ENCODE measurements at places on chromosomes 1 and 21. TPM values are rescaled to one million over a fixed set of nuclear protein-coding genes. Genes with fewer than 3 reads are reported as not detected.

SLC45A1 gene
- 1.1 TPM for total RNA-seq

- no peak for DNase-seq
Observed at GRCh38 chr1:215219372-215219771, 136.8 kb downstream of the KCNK2 start.

- no peak for DNase-seq
Observed at GRCh38 chr1:225828706-225829345, 18.9 kb downstream of the EPHX1 start.

DNA sequence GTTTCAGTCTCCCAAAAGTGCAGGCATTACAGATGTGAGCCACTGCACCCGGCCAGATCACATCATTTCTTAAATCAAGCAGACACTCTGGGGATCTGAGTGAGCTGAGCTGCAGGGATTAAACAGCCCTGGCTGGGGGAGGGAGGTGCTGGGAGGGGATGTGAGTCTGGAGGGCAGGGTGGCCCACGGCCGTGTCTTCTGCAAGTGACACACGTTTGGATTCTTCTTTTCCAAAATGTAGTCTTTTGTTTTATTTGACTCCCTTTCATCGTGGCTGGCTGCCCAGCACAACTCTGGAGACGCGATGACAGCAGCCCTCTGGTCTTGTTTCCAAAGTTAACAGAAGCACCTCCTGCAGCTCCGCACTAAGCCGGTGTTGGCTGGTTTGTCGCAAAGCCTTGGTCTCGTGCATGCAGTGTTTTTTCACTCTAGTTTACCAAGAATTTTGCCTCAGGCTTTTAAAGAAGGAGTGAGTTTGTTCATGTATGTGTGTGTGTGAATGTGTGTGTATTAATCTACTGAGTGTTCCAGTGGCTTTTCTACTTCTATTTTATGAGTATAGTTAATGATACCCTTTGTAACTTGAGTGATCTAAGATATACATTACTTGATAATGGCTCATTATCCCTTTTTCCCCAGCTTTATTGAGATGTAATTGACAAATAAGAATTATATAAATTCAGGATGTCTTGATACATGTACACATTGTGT lies 2.8 kb upstream of the KRTAP10-5 start:
- DNase-seq: no peak

GRCh38 chr1:17630048-17630830 lies 90.7 kb downstream of the ARHGEF10L start:
- DNase-seq: no peak

DNA sequence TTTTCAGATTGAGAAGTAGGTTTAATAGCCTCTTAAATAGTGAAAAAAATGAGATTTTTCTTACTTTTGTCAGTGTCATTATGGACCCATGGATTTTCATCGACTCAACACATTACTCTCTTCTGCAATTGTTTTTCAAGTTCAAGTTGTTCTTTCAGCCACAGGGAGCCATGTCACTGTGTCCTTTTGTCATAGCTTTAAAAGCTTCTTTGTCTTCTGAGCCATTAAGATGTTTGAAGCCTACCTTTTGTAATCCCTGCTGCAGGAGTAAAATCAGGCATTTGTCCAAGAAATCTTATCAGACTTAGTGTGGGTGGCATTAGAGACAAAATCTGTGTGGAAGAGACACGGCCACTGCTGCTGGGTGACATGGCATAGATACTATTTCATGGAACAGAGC lies 92.8 kb upstream of the ZP4 start:
- DNase-seq: no peak

SYCP1 gene
- not detected for total RNA-seq

DNA sequence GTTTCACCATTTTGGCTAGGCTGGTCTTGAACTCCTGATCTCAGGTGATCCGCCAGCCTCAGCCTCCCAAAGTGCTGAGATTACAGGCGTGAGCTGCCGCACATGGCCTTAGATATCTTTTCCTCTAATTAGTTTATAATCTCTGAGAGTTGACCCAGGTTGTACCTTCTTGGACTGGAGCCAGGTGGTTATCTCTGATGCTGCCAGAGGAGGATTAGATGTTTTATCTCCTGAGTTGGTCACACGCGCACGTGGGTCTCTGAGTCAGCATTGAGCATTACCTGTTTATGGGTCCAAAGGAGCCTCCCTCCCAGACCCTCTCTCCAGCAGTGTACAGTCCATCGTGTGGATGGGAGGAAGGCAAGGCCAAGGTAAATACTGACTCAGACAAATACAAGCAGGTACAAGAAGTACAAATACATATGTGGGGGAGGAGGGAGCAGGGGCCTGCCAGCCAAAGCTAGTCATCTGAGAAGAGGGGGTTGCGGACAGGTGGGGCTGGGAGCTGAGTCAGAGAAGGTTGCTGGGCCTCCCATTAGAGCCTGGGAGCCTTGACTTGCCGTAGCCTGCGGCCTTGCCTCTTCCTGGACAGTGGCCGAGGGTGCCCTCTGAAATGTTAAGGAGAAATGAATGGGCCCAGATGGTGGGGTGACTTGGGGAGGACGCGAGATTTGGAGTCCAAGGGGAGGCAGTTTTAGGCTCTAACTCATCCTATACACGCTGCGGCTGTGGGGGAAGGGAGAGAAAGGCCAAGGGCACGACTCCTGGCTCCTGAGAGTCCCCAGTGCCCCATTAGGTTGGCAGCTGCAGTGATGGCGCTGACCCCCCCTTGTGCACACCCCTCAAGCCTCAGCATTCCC lies 13.1 kb downstream of the IL6R start:
- peak; percentile 47 for DNase-seq

GRCh38 chr1:110673197-110673701 lies 1.5 kb downstream of the KCNA3 start:
- DNase-seq: no peak

JAM2 gene
- total RNA-seq: 1.1 TPM

DNA sequence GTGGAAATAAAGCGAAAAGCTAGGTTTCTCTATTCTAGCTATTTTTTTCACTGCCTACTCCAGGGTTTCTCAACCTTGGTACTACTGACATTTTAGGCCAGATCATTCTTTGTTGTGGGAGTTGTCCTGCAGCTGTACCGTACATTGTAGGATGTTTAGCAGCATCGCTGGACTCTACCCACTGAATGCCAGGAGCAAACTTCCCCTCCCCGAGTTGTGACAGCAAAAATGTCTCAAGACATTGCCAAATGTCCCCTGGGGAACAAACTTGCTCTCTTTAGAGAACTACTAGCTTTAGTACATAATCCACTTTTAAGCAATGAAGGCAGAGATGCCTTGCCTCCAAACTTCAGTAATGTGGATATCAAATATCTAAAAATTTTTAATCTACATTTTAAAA lies 122.8 kb downstream of the PLPPR5 start:
- no peak for DNase-seq

IFI44 gene
- total RNA-seq: 9.6 TPM

PLA2G2F gene
- total RNA-seq: not detected

CA14 gene
- total RNA-seq: not detected

GRCh38 chr1:205840146-205840923 lies 9.6 kb downstream of the PM20D1 start:
- DNase-seq: no peak
